Right renal cortex interstitium (tissue), 3 donors: ENCODE measurements at places on chromosomes 7 and 10.

DNA sequence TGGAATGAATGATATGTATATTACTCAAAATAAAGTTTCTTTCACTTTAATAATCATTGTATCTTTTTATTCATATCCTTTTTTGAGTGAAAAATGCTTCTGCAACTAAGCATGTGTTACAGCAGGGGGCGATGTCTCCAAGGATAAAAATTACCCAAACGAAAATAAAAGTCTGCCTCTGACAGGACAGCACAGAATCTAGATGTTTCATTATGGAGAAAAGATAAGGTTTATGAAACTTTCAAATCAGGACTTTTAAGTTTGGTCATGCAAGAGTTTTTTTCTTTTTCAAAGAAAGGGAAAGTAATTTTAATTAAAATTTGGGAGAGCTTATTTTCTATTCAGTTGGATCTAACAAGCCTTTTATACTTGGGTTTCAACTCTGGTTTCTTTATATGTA, 48.4 kb downstream of the TES start:
- DNase-seq: peak; percentile 39

DNA sequence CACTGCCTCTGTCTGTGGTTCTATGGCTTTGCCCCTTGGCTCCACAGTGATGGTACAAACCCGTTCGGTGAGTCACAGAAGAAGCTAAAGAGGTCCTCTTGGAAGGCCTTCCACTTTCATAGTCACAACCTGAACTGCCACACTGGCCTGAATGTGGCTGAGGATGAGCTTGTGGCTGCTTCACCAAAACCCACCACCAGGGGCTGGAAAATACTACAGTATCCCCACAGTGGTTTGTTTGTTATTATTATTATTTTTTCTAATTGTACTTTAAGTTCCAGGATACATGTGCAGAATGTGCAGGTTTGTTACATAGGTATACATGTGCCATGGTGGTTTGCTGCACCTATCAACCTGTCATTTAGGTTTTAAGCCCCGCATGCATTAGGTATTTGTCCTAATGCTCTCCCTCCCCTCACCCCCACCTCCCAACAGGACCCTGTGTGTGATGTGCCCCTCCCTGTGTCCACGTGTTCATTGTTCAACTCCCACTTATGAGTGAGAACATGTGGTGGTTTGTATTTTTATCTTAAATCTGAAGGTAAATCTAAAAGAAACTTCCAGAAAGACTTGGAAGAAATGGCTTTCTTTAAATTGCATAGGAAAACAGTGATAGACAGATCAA, 160.8 kb upstream of the NPSR1 start:
- no peak for DNase-seq

- no peak for DNase-seq
Measured at GRCh38 chr10:124677749-124678556, 66.2 kb downstream of the FAM53B start.

GRCh38 chr7:83936056-83936708, 258.4 kb downstream of the SEMA3A start:
- peak; percentile 56 for DNase-seq

DNA sequence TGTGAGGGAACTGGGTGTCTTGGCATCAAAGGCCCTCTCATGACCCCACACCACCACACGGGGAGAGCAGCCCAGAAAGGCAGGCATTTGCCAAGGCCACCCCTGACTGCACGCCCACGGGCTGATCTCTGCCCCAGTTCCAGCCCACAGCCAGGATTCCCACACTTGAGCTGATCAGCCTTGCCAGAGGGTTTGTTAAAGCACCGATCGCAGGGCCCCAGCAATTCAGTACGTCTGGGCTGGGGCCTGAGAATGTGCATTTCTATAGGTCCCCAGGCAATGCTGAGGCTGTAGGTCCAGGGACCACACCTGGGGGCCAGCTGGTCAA, 103.9 kb downstream of the TNS3 start:
- DNase-seq: no peak

GRCh38 chr7:83976302-83976701, 218.3 kb downstream of the SEMA3A start:
- peak; percentile 33 for DNase-seq

DNA sequence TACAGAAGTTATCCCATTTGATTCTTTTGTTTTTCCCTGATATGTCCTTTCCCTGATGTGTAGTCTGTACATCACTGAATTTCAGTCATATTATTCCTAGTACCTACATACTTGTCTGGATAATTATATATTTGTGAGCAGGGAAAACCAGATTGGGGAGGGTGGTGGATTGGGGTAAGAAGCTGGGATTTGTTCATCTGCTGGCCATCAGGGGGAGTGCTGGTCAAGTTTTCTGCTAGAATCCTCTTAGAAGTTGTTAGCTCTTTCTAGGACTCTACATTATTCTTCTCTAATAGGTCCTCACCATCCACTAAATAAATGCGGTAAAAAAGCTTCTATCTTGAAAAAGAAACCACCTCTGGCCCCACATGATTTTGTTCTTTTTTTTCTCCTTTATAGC, 232.7 kb upstream of the TAC1 start:
- no peak for DNase-seq

DNA sequence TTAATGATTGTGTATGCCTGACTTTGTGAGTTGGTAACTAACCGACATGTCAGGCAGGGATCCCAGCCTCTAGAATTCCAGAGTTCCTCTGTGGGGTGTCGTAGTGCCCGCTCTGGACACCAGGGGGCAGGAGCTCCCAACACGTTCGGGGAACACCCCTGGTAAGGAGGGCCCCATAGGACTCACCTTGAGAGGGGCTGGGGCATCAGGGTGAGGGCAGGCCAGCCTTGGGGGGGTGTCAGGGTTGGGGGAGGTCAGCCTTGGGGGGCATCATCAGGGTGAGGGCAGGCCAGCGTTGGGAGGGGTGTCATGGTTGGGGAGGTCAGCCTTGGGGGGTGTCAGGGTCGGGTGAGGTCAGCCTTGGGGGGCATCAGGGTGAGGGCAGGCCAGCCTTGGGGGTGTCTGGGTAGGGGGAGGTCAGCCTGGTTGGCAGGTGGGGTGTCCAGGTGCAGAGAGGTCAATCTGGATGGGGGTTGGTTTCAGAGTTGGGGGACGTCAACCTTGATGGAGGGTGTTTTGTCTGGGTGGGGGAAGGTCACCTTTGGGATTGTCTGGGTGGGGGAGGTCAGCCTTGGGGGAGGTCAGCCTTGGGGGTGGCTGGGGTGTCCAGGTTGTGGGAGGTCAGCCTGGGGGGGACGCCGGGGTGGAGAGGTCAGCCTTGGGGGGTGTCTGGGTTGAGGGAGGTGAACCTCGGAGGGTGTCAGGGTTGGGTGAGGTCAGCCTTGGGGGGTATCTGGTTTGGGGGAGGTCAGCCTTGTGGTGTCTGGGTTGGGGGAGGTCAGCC, 45.6 kb upstream of the SUN1 start:
- no peak for DNase-seq

GRCh38 chr7:94297397-94297838, 97.3 kb upstream of the COL1A2 start:
- no peak for DNase-seq

DNA sequence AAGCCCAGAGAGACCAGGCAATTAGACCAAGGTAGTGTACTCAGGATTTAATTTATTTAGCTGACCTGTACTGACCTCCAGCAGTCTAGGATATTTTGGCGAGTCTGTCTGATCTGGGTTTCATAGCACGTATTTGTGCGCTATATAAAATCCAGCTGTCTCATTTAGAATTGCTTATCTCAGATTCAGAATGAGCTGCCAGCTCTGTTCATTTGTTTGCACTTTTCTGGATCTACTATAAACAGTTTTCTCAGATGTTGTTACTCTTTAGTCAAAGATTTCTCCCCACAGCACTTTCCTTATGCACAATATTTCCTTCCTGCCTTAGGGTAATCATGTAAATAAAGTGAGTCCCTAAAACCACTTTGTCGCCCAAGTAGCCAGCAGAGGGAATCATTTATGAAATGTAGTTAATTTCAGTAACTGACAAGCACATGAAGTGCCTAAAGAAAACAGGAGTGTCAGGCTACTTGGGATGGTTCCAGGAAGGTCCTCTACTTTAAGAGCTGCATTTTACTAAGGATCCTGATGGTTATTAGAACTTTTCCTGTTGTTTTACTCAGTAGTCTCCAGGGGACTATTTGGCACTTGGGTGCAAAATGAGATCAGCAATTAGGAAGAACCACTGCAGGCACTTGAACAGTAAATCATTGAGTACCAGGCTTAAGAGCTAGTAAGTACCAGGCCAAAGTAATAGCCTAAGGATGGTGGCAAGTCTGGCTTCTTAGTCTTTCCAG, 226.4 kb downstream of the TWIST1 start:
- no peak for DNase-seq

DNA sequence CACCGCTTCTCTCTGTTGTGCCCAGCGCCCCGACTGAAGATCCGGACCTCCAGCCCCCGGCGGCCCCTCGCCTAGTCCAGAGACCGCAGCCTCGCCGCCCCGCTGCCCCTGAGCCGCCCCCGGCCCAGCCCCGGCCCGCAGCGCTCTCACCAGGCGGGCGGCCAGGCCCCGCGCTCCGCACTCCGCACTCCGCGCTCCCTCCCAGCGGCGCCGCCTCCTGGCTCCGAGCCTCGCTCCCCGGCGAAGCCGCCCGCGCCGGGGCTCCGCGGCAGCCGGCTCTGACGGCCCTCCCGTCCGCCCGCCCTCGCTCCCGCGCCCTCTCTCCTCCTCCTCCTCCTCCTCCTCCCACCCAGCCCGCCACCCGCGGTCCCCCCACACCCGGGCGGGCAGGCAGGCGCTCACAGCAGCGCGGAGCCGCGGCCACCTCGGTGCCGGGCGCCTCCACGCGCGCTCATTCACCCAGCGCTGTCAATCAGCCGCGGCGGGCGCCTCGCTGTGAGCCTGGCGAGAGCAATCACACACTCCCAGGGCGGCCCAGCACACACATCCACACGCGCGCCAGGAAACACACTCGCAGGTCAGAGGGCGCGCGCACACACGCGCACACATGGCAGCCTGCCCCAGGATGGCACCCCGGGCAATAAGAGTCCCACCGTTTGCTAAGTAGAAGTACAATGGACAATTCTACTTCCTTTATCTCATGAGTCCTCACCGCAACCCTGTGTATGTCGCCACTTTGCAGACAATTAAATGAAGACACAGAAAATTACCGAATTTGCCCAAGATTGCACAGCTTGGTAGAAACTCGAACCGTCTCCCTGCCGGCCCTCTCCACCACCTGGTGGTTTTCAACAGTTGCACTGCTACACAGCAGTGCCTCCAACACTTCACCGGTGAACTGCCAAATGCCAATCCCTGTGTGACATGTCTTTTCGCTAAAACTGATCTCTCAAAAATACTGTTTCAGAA, at the start of gene PRRT4:
Gene PRRT4, minus strand, starts transcription at position 280 of the 969 bp plus-strand sequence.
- no peak for DNase-seq
